Activated CD4-positive, alpha-beta T cell treated with anti-CD3 and anti-CD28 coated beads, Interleukin-10, Interleukin-2, amounts not matched to agents 100 ng/mL and 50 ng/mL, durations not matched to agents 16 hours and 8 hours (primary cell): ENCODE measurements at places on chromosomes 12 and 14.

DNA sequence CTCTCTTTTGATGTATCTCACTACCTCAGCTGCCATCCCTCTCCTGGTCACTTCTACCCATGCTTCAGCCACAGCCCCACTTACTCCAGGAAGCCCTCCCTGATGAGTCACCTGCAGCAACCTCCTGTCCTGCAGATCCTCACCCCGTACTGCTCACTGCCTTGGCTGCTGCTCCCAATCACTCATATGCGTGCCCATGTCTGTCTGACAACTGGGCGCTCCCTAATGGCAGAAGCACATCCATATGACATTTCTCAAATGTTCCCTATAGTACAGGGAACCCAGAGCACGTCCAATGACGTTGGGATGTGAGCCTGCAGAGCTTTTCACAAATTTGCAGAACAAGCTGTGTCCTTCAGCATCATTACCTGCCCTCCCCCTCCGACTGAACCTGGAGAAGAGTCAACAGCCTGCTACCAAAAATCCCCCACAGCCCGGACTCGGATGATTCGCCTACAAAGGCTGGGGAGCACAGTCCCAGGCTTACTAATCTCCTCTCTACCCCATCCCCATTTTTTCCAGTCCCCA lies 90.0 kb downstream of the SINHCAF start:
- DNase-seq = no peak

GRCh38 chr12:3185260-3185870 lies 108.2 kb downstream of the TSPAN9 start:
- DNase-seq = no peak

GRCh38 chr14:77275041-77275580 lies 4.1 kb upstream of the NGB start:
- DNase-seq = no peak

GRCh38 chr14:78164226-78164853 lies 5.8 kb upstream of the NRXN3 start:
- DNase-seq = peak; percentile 41

- DNase-seq = no peak
Measured at GRCh38 chr12:130952171-130952954, 1.3 kb upstream of the ADGRD1 start.

- DNase-seq = no peak
Measured at GRCh38 chr12:108930155-108930554, 50.3 kb downstream of the DAO start.

DNA sequence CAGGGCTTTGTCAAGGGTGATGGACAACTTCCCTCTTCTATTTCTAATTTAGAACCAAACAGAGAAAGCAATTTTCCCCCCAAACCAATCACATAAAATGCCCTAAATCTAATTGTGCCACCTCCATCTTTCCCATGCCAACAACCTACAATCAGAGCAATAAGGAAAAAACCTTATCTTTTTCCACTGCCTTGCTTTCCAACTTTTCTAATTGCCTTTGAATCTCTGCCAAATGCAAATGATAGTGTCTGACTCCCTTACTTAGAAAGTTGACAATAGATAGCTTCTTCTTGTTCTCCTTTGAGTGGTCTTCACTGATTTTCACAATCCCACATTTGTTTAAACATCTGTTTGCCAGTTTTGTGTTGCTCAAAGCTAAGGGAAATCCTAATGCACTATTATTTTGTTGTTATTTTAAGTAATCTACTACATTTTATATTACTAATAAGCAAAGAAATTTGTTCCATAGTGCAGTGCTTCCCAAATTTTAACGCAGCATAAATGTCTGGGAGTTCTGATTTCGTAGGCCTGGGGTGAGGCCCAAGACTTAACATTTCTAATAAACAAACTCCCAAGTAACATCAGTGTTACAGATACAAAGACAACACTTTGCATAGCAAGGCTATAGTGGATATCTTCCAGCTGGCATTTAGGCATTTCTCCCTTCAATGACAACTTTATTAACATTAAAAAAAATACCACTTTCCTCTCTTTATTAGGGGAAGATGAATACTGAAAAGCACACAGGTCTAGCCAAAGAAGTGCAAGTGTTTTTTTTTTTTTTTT lies 696.3 kb upstream of the USP15 start:
- no peak for DNase-seq

GRCh38 chr14:23646648-23647549 lies 10.7 kb downstream of the DHRS2 start:
- DNase-seq = no peak

DNA sequence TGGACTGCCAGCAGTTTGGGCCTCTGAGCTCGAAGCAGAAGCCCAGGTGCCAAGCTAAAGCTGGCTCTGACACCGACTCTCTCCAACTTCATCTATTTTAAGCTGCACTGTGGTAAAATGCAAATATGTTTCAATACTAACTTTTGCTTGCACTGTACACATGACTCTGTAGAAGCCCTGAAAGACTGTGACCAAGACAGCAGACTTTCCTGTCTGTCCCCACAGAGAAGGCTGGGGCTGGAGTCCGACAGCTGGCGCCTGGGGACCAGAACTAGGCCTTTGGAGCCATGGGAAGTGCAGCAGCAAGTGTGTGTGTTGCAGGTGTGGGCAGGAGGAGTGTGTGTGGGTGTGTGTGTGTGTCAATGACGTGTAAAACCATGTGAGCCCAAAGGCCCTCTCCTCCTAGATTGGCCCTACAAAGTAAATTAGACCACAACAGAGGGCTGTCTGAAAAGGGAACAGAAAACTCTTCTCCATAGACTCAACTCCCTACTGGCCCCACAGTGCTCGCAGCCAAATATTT lies 16.4 kb upstream of the RAB35 start:
- DNase-seq = no peak

GRCh38 chr14:95683793-95684192 lies 2.4 kb upstream of the TCL1B start:
- DNase-seq = peak; percentile 27

- no peak for DNase-seq
Measured at GRCh38 chr12:10554228-10554755, 48.6 kb downstream of the EIF2S3B start.

GRCh38 chr12:96503976-96504375 lies 14.6 kb downstream of the CFAP54 start:
- DNase-seq = no peak

- DNase-seq = no peak
Measured at GRCh38 chr12:33795536-33795935, 226.8 kb upstream of the ALG10 start.

- DNase-seq = no peak
Measured at GRCh38 chr12:101115326-101115725, 94.7 kb downstream of the SLC5A8 start.

GRCh38 chr14:74414403-74415114 lies 11.5 kb downstream of the SYNDIG1L start:
- DNase-seq = no peak

GRCh38 chr12:98439471-98439951 lies 75.9 kb upstream of the TMPO start:
- no peak for DNase-seq
